ENCODE measurements at places on chromosomes 1 and 21.

GRCh38 chr1:15016526-15016925 lies 137.0 kb upstream of the TMEM51 start:
- no peak for DNase-seq

GRCh38 chr1:38115226-38115625 lies 68.6 kb upstream of the POU3F1 start:
- no peak for DNase-seq

- no peak for DNase-seq
Measured at GRCh38 chr1:23282957-23283356, 61.1 kb downstream of the HNRNPR start.

- DNase-seq = no peak
Measured at GRCh38 chr1:204571128-204571527, 54.9 kb downstream of the MDM4 start.

GRCh38 chr1:63448731-63449246 lies 74.2 kb downstream of the ITGB3BP start:
- DNase-seq = no peak

DNA sequence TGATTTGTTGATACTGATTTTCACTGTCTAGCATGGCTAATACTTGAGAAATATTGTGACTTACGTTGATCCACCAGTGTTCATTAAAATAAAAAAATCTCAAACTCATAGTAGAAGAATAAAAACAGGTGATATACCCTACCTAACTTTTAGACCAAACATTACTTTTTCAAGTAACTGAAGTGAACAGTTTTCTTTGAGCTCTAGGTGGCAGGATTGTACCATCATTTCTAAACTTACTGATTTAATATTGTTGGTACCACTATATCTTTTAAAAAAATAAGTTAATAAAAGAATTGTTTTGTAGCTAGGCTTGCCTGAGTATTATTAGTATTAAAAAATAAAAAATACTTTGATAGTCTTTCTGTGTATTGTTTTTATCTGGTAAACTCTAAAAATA lies 21.5 kb downstream of the CDC73 start:
- DNase-seq = peak; percentile 50

DNA sequence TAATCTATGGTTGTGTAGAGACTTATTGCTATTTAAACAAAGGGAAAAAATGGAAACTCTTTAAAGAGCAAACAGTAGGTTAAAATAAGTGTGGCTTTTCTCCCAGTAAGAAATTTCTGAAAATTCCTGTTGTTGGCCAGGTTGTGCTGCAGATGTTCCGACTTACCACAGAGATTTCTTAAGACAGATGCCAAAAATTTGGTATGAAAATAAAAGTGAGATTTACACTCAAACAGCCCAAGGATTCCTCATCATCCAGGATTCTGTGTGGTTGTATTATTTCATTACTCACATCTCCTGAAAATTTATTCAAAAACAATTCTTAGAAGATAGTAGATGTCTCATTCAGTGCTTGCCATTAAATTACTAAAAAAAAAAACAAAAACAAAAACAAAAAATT lies 296.7 kb upstream of the PTBP2 start:
- DNase-seq = no peak

DNA sequence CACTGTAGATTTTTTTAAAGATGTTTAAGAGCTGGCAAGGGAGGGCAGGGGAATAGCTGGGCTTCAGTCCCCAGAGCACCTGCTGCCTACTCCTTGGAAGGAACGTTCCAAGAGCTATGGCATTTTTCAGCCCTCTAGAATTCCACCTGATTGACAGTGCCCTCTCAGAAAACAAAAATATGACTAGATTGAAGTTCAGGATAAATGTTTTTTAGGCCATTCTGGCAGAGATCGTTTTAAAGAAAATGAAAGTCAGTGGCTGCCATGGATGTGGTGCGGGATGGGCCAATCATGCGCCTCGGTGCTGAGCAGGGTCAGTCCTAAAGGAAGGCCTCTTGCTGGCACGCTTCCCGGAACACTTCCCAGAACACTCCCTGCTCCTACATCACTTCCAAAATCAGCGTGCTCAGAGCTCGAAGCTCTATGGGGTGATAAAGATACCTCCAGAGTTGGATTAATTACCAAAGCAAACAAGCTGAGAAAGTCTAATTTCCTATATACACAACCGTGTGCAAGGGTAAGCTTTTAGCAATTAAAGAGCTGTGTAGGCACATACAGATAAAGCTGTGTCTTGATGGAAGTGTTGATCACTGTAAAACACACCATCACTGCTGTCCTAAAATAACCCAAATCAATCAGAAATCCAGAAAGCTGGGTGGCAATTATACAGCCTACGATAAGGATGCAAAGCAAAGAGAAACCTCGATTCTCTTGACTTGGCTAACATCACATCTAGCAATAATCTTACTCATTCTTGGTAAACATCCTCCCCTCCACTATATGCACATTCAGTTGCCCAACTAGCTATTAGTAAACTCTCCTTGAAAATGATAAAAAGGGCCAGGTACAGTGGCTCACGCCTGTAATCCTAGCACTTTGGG lies 34.6 kb downstream of the TGFBR3 start:
- no peak for DNase-seq

DNA sequence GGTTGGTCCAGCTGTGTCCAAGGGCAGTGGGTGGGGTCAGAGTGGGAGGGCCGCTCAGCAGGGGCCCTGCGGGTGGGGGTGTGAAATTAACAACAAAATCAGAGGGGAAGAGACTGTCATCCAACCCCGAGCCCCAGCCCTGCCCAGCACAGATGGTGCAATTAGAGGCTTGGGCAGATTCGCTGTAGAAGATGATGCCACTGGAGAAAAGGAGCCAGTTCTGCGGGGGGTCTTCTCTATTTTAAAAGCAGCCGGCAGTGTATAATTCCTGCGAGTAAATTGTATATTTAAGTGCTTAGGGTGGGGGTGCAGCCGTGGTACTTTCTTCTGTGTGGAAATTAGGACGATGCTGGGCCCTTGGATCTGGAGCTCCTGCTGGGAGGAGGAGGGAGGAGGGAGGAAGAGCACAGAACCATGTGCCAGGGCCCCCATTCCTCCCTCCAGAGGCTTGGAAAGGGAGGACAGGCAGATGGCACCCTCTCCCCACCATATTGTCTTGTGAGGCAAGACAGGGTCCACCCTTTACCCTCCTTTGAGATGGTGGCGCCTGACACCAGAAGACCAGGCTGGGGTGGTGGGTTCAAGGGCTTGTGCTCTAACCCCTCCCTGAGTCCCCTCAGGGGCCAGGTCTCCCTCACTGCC lies 89.2 kb downstream of the ACTL8 start:
- DNase-seq = no peak

GRCh38 chr1:23639460-23640095 lies 52.0 kb upstream of the RPL11 start:
- DNase-seq = peak; percentile 71

DNA sequence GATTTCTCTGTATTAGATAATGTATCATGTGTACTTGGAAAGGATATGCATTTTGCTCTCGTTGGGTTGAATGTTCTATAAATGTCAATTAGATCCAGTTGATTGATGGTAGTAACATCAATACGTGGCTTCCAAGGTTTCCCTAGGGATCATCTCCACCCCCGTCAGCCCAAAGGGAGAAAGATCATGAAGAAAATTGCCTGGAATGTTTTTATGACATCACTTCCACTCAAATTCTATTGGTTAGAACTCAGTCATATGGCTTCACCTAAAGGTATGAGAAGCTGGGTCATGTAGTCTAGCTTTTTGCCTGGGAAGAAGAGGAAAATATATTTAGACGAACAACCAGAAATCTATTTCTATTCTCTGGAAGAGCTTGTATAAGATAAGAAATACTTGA lies at the start of gene C1orf185:
TSS of gene C1orf185 (plus strand) at position 253 of the 400 bp plus-strand sequence. CDS start at position 259, 6 bp downstream.
- DNase-seq = no peak

- DNase-seq = peak; percentile 97
Measured at GRCh38 chr1:28437924-28438699, 67.7 kb upstream of the RCC1 start.

DNA sequence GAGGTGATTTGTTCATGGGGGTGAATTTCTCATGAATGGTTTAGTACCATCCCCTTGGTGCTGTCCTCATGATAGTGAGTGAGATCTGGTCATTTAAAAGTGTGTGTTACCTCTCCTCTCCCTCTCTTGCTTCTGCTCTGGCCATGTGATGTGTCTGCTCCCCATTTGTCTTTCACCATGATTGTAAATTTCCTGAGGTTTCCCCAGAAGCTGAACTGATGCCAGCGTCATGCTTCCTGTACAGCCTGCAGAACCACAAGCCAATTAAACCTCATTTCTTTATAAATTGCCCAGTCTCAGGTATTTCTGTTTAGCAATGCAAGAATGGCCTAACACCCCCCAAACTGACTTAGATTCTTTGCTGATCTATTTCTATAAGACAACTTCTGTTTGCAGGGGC lies 249.4 kb upstream of the B3GALT2 start:
- DNase-seq = no peak

DNA sequence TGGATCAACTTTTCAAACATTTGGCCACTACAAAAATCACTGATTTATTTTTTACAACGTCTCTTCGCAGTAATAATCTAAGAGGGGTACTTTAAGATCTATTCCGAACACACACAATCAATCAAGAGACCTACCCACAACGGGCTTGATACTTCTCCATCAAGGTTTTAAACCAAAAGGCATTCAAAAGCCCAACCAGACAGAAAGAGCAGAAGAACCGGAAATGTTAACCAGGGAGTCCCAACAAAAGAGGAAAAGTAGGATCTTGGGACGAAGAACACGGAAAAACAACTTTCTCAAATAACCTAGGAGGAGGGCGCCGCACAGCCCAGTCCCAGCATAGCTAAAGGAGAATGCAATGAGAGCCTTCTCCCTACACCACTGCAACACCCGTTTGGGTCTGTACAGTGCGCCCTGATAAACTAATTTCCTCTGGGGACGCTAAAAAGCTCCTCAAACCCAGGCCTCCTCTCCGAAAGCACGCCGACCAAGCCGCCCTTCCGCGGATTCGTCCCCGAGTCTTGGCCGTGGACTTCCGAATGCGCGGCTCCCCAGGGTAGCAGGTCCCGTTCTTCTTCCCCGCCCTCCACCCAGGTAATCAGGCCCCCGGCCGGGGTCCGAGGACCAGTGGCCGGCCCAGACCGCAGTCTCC lies 623 bp downstream of the RPL22 start:
- DNase-seq = no peak

GRCh38 chr1:213127074-213127473 lies 76.0 kb downstream of the RPS6KC1 start:
- DNase-seq = no peak

- DNase-seq = peak; percentile 5
Measured at GRCh38 chr1:43220905-43221778, 48.6 kb upstream of the TMEM125 start.

- DNase-seq = no peak
Measured at GRCh38 chr1:93678946-93679480, 2.6 kb downstream of the BCAR3 start.

GRCh38 chr1:111417755-111418154 lies 9.8 kb downstream of the OVGP1 start:
- no peak for DNase-seq

GRCh38 chr1:110067893-110068645 lies 2.4 kb downstream of the ALX3 start:
- no peak for DNase-seq

DNA sequence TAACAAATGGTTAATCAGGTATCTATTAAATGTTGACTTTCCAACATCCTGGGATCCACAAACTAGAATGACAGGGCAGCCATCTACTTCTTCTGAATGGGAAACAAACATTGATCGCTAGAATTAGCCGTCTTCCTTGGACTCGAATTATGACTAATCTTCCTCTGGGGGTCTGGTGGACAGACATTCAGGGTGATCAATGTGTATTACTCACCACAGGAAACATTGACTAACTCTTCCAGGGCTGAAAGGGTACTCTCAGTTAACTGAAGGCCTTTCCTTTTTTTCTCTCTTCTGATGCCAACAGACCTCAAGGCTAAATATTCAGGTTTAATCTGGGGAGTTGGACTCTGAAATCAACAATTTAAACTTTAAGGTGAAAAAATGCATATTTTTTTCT lies 9.5 kb downstream of the NOL9 start:
- no peak for DNase-seq

- no peak for DNase-seq
Measured at GRCh38 chr1:244712669-244713068, 59.7 kb downstream of the DESI2 start.

DNA sequence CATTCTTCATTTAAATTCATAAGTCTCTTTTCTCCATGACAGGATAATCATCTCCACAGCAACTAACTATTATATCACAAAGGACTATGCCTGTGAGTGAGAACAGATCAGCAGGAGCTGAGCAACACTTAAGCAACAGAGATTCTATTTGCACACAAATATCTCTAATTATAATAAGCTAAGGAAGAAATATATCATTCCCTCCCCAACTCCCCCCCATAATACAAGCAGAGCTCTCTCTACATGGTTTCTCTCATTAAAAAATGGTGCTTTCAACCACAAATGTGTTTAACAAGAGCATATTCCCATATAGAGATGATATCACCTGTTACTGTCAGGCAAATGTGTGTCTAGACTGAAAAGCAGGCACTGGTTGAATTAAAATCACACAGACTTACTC lies 34.5 kb upstream of the NIBAN1 start:
- DNase-seq = no peak

DNA sequence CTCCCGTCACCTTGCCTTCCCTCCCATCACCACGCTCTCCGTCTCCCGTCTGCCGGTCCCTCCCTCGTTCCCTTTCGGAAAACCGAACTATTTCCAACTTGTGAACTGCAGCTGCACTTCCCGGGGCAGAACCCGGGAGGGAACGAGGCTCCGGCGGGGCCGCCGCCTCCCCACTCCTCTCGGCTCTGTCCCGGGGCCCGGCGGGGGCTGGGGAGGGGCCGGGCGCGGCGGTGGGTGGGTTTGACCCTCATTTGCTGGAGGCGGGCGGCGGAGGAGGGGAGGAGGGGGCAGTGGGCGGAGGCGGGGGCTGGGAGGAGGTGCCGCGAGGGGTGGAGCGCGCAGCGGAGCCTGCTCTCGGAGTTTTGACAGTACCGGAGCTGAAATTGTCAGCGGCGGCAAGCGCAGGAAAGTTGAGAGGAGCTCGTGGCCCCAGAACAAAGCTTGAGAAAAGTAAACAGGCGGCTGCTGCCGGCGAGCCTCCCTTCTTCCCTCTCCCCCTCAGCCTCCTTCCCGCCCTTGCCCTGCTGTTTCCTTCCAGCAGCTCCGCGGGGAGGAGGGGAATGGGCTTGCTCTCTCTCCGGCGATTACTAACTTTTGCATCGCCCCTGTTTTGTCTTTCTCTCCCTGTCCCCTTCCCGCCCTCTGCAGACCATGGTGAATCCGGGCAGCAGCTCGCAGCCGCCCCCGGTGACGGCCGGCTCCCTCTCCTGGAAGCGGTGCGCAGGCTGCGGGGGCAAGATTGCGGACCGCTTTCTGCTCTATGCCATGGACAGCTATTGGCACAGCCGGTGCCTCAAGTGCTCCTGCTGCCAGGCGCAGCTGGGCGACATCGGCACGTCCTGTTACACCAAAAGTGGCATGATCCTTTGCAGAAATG lies 2.9 kb downstream of the LMO4 start:
- peak; percentile 71 for DNase-seq

GRCh38 chr1:78255383-78255782 lies 209.6 kb downstream of the GIPC2 start:
- no peak for DNase-seq

GRCh38 chr1:153567621-153568366 lies 2.1 kb upstream of the S100A2 start:
- no peak for DNase-seq

- DNase-seq = peak; percentile 46
Measured at GRCh38 chr1:83905315-83905907, 93.5 kb downstream of the TTLL7 start.
